Muscle of back (tissue), 13 donors: ENCODE measurements at places on chromosomes 3 and 15. TPM values are rescaled to one million over a fixed set of nuclear protein-coding genes. Genes with fewer than 3 reads are reported as not detected.

Gene CFAP91
- 0.43 TPM for polyA plus RNA-seq

Gene ZNF80
- polyA plus RNA-seq, result not detected

Gene OR5H15
- not detected for polyA plus RNA-seq

Gene MEX3B
- 15.4 TPM for polyA plus RNA-seq

Gene ZPLD1
- not detected for polyA plus RNA-seq
